ENCODE measurements at places on chromosomes 12 and 14. TPM values are rescaled to one million over a fixed set of nuclear protein-coding genes. Genes with fewer than 3 reads are reported as not detected.
A peak's percentile ranks its signal among the peaks of the same experiment; 100 is the strongest.

- DNase-seq = no peak
Measured at GRCh38 chr14:60506462-60506984, 2.4 kb upstream of the SIX6 start.

DNA sequence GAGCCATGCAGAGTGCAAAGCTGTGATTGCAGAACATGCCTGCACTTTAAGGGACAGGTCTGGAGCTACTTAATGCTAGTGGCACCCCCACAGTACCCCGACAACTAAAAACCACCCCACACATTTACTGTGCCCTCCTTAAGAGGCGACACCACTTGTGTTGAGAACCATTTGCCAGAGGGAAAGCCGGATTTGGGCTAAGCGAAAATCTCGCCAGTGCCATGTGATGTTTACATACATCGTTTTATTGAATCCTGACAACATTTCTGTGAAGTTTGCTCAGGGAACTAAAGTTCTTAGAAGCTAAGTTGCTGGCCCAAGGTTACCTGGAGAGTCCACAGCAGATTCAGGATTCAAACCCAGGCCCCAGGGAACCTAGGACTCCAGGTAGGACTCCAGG lies 119.0 kb upstream of the FKBP4 start:
- DNase-seq = no peak

DNA sequence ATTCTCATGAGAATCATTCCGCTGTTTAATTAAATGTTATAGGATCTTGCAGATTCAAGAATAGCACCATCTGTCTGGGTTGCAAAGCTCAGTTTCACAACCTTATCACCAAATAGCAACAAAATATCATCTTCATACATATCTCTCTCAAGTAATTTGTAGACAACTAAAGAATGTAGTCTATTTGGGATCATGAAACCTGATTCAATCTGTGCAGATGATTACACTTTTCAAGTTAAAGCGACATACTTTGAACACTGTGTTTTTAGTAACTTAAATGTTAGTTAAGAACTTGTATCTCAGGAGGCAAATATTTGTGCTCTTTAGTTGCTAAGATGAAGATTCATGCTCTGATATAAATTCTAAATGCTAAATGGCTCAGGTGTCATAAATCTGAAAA lies 14.8 kb downstream of the MED13L start:
- DNase-seq = no peak

- no peak for DNase-seq
Measured at GRCh38 chr14:91329486-91330014, 85.0 kb upstream of the GPR68 start.

- DNase-seq = no peak
Measured at GRCh38 chr14:93081876-93082570, 33.7 kb downstream of the ITPK1 start.

DNA sequence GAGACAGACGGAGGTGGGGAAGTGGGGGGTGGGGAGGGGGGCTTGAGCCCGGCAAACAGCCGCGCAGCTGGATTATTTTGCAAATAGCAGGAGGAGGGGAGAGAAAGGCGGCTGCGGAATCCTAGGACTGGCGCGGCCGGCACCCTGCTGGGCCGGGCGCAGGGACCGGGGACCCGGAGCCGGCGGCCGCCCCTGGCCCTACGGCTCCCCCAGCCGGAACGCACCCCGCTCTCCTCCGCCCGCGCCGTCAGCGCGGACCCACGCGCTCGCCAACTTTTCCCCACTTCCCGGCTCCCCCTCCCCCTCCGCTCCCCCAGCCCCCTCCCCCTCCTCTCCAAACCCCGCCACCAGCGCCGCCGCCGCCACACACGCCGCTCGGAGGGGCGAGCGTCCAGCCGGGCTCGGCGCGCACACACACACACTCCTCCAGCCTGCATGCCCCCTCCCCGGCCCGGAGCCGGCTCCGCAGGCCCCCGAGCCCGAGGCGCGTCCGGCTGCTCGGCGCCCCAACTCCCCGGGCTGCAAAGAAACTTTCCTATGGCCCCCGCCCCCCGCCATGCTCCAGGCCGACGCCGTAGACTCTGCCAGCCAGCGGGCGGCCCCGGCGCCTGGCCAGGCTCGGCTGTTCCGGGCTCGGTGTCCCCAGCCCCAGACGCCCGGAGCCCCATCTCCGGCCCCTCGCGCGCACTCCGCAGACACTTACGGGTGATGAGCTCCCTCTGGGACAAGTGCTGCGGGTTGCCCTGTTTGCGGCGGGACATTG lies 1.4 kb downstream of the BCL11B start:
- no peak for DNase-seq

- no peak for DNase-seq
Measured at GRCh38 chr14:34362641-34363251, 99.3 kb downstream of the SPTSSA start.

DNA sequence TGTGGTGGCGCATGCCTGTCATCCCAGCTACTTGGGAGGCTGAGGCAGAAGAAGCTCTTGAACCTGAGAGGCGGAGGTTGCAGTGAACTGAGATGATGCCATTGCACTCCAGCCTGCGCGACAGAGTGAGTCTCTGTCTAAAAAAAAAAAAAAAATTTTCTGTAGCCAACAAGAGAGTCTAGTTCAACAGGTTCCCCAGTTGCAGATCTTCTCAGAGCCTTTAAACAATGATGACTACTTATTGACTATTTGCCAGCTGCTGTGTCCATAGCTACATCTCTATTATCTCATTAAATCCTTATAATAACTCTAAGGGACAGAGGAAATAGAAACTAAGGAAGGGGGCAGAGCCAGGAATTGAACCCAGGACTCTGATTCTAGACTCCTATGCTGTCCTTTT lies 15.2 kb upstream of the MYL2 start:
- no peak for DNase-seq

GRCh38 chr14:64405295-64405694 lies 17.1 kb downstream of the MTHFD1 start:
- no peak for DNase-seq

GRCh38 chr14:34064349-34064748 lies 113.5 kb upstream of the EGLN3 start:
- DNase-seq = peak; percentile 62

GRCh38 chr12:109981311-109981710 lies 14.9 kb downstream of the GIT2 start:
- DNase-seq = no peak

DNA sequence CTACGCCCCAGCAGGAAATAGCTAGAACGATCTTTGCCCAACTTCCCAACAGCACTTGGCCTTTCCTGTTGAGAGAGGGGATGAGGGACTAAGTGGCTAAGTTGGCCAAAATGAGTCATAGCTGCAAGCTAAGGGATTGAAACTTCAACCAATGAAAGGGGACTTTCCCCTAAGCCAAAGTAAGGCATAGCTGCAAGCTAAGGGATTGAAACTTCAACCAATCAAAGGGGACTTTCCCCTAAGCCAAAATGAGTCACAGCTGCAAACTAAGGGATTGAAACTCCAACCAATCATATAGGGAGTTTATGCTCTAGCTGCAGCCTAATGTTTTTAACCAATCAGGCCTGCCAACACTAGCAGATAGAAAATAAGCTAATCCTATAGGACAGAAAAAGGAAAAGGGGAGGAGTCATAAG lies 100.5 kb upstream of the SSTR1 start:
- no peak for DNase-seq

DNA sequence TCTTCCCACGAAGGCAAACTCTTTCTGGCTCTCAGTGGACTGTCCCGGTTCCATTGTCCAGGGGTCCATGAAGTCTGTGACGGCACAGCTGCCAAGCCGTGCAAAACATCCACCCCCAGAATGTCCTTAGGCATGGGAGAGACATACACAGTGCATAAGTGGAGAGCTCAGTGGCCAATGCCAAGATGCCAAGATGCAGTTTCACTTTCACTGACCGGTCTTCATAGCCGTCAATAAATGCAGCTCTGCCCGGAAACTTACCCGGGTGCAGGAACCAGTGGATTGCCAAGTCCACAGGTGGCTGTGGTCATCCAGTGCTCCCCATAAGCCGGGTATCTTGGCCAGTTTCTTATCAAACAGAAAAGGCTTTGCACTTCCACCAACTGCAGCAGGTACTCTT lies 162.3 kb downstream of the PTCSC3 start:
- DNase-seq = no peak

DNA sequence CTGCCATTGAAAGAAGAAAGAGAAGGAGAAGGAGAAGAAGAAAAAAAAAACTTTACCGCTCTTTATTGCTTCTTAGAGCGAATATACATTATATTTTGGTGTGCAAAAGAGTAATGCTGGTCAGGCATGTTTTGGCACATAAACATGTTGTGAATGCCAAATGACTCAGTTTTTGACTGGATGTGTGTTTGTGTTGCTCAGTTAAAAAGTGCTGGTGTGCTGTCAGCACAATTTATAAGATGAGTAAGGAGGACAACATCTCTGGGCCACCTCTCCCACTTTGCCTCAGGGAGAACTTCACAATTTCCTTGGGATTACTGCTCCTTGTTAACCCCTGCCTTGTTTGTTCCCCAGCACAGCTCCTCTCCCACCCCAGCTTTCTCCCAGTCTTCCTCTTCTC lies 584.8 kb downstream of the ETNK1 start:
- DNase-seq = no peak

GRCh38 chr12:77042833-77043232 lies 22.5 kb downstream of the E2F7 start:
- DNase-seq = no peak

DNA sequence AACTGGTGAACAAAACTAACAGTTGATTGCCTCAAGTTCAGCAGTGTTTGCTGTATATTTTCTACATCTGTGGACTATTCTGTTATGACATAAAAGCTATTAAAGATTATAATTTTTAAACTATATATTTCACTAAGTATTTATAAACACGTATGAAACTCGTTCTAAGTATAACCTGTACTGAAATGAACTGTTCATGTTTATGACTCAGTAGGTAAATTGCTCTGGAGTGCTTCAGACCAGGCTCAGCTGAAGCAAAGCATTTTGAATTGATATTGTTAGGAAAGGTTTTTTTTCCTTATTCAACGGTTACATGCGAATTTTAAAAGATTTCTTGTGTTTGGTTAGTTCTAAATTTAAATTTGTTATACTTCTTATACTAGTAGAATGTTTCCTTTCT lies 151.3 kb downstream of the RAD51B start:
- no peak for DNase-seq

DNA sequence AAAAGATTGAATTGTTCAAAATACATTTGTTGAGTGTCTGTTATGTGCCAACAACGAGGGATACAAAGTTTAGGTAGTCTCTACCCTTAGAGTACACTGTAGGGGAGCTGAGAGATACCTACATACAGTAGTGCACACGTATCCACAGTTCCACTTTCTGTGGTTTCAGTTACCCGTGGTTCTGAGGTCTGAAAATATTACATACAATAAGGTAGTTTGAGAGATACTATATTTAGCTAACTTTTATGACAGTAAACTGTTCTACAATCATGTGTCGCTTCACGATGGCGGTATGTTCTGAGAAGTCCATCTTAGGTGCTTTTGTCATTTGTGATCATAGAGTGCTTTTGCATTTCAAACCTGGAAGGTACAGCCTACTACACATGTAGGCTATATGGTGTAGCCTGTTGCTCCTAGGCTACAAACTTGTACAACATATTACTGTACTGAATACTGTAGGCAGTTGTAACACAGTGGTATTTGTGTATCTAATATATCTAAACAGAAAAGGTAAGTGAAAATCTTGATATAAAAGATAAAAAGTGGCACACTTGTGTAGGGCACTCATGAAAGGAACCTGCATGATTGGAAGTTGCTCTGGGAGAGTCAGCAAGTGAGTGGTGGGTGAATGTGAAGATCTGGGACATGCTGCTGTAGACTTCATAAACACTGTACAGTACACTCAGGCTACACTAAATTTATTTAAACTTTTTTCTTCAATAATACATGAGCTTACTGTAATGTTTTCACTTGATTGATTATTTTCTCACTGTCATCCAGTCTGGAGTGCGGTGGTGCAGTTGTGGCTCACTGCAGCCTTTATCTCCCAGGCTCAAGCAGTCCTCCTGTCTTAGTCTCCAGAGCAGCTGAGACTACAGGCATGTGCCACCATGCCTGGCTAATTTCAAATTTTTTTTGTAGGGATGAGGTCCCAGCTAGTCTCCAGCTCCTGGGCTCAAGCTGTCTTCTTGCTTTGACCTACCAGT lies 4.0 kb downstream of the CPSF6 start:
- no peak for DNase-seq

- no peak for DNase-seq
Measured at GRCh38 chr12:54412348-54412747, 6.7 kb downstream of the ITGA5 start.

SLC25A47 gene
- total RNA-seq = not detected

FLVCR2 gene
- 2.1 TPM for total RNA-seq
